ENCODE measurements at places on chromosomes 5 and 9.

- no peak for DNase-seq
Observed at GRCh38 chr5:40628407-40628806, 51.3 kb upstream of the PTGER4 start.

GRCh38 chr9:99255651-99256050 lies 33.6 kb downstream of the SEC61B start:
- DNase-seq, result no peak

DNA sequence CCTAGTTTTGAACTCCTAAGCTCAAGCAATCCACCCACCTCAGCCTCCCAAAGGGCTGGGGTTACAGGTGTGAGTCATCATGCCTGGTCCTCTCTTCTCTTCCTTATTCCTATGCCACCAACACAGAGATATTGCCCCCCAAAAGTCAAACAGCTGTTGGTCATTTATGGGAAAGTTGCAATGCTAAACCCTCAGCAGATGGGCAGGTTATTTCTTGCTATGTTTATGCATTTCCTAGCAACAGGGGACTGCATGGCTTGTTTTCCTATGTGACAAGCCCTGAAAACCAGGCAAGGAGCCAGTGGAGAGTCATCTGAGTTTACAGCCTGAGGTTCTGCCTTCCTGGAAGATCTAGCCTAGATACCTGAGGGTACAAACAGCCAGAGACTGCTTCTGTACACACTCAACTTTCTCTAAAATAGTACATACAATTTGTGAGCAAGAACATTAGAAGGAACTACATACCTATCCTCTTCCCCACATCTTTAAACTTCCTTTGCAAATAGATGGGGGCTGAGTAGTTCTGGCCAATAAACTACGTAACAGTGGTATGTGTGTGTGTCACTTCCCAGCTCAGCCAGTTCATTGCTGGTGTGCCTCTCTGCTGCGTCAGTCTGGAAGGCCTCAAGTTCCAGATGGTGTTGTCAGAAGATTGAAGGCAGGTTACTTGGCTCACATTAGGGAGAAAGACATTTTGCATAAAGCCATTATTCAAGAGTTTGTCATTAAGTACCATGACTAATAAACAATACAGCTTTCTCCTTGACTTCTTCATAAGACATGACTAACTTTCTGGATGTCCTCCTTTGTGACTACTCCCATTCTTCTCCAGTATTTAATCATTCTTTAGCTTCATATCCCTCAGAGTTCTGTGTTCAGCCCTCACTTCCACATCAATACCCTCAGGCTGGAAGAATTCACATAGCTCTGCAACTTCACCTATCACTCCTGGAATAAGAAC lies 65.3 kb downstream of the CSNK1A1 start:
- no peak for DNase-seq

DNA sequence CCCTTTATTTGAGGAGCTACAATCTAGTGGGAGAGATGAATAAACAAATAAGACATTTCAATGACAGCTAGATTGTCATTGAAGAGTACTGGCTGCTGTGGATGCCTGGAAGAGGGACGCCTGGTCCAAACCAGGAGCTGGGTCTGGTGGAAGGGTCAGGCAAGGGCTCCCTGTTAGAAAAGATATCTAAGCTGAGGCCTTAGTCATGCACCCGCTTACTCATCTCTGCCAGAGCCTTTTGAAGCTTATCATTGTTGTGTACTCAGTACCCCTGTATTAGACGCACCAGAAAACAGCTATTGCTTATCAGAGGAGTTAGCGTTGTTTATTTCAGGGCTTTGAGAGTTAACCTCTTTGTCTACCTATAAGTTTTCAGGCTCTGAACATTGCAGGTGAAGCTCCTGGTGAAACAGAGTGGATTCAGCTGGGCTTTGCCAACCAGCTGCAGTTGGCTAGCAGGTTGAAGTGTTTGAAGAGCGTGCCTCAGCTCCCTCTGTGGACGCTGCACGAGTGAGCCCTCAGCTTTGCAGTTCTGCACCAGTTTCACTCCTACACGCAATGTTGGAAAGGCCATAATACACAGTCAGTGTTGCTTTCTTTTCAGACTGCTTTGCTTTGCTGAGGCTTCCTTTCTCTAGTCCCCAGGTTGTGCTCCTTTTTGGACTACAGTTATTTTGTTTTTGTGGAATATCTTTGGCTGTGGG lies 5.6 kb upstream of the GPR151 start:
- DNase-seq, result no peak

GRCh38 chr5:147966326-147966725 lies 60.0 kb upstream of the C5orf46 start:
- DNase-seq, result no peak

GRCh38 chr5:124921694-124922093 lies 175.3 kb upstream of the ZNF608 start:
- DNase-seq, result no peak

DNA sequence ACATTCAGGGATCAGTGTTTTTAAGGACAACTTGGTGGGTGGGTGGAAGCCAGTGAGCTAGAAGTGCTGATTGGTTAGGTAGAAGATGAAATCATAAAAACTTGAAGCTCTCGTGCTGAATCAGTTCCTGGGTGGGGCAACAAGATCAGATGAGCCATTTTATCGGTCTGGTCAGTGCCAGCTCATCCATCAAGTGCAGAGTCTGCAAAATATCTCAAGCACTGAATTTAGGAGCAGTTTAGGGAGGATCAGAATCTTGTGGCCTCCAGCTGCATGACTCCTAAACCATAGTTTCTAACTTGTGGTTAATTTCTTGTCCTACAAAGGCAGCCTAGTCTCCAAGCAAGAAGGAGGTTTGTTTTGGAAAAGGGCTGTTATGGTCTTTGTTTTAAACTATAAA lies 166.4 kb downstream of the FAM170A start:
- DNase-seq, result no peak

GRCh38 chr5:145697251-145697990 lies 137.7 kb downstream of the PRELID2 start:
- DNase-seq, result no peak

- no peak for DNase-seq
Observed at GRCh38 chr5:158549311-158549710, 550.4 kb downstream of the EBF1 start.

GRCh38 chr5:113133211-113133975 lies 156.8 kb downstream of the DCP2 start:
- no peak for DNase-seq

DNA sequence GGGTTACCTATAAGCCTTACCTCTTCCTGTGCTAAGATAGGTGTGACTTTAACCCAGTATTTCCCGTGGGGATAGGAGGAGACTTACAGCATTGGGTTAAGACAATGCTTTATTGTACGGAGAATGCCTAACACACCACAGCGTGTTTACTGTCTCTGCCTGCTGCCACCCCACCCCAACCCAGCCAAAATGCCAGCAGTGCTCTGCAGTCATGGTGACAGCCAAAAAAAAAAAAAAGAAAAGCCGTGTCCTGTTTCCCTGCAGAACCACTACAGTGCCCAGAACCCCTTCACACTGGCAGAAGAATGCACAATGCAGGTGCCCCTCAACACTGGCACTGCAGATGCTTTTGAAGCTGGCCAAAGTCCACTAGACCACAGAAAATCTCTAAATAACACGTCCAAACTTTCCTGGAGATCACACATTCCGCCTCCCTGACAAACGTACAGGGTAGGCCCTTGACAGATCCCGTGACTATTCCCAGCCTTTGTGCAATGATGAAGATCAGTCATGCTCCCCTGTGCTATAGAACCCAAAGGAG lies 102.2 kb downstream of the SERINC5 start:
- DNase-seq, result no peak

GRCh38 chr5:39517800-39518199 lies 93.0 kb upstream of the DAB2 start:
- no peak for DNase-seq

DNA sequence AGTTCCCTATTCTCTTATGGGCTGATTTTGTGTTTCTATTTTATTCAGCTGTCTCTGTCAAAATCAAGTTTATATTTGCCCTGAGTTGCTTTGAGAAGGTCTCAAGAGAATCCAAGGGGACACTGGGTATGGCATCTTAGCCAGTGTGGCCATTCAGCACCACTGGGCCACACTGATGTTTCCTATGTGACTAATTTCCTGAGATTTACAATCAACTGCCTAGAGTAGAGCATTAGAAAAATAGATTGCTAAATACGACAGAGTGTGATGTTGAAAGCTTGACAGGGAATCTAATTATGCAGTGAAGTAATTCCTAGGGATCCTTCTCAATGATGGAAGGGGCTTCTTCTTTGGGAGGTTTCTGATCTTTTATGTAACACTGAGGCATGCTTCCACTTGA lies 141.7 kb downstream of the SV2C start:
- DNase-seq, result no peak

- DNase-seq, result no peak
Observed at GRCh38 chr9:137318602-137319001, 16.5 kb upstream of the NRARP start.

- no peak for DNase-seq
Observed at GRCh38 chr5:96548905-96549304, 113.3 kb upstream of the CAST start.

- no peak for DNase-seq
Observed at GRCh38 chr5:37786862-37787519, 52.9 kb downstream of the GDNF start.

DNA sequence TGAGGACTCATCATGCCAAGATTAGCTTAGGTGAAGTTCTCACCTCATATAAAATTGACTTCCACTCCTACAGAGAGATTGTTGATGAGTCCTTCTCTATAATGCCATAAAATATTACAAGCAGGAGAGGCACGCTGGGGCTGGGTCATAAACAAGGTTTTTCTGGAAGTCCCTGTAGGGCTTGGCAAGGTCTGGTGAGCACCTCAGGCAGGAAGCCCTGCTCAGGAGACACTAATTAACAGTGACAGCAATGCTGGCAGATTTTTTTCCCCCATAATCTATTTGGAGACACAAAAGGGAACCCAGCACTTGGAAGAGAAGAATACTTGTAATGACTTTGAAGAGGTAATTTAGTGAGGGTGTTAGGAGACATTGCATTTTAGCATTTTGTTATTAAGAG lies 118.7 kb downstream of the DIRAS2 start:
- no peak for DNase-seq

DNA sequence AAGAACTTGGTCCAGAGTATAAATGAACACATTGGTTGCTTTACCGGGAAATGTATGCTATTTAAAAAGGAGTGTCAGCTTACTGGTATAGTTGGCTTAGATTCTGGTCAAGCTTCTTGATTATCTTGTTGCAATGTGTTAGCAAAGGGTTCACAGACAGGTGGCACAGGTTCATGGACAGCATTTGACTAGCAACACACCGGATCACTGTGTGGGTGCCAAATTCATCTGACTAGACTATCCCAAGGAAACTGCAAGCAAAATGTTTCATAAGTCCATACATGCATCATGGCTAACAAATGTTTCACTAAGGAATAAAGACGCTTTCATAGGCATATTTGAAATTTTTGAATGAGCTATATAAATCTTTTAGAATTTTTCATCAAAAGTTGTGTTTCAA lies 274.1 kb downstream of the PLK2 start:
- no peak for DNase-seq

- DNase-seq, result no peak
Observed at GRCh38 chr9:20570756-20571155, 51.5 kb downstream of the MLLT3 start.

GRCh38 chr9:70830618-70831017 lies 290.8 kb downstream of the TRPM3 start:
- no peak for DNase-seq

DNA sequence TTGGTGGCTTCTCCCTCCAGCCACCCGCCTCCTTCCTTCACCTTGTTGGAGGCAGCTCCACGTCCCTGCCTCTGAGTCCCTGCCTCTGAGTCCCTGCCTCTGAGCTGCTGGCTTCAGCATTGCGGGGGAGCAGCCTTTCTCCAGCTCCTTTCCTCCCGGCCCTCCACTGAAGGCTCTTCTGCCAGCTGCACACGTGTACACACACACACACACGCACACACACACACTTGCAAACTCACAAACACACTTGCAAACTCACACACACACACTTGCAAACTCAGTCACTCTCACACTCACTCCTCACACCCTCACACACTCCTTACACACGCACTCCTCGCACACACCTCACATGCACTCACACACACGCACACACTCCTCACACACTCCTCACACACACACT lies 45.1 kb downstream of the C9orf50 start:
- no peak for DNase-seq

DNA sequence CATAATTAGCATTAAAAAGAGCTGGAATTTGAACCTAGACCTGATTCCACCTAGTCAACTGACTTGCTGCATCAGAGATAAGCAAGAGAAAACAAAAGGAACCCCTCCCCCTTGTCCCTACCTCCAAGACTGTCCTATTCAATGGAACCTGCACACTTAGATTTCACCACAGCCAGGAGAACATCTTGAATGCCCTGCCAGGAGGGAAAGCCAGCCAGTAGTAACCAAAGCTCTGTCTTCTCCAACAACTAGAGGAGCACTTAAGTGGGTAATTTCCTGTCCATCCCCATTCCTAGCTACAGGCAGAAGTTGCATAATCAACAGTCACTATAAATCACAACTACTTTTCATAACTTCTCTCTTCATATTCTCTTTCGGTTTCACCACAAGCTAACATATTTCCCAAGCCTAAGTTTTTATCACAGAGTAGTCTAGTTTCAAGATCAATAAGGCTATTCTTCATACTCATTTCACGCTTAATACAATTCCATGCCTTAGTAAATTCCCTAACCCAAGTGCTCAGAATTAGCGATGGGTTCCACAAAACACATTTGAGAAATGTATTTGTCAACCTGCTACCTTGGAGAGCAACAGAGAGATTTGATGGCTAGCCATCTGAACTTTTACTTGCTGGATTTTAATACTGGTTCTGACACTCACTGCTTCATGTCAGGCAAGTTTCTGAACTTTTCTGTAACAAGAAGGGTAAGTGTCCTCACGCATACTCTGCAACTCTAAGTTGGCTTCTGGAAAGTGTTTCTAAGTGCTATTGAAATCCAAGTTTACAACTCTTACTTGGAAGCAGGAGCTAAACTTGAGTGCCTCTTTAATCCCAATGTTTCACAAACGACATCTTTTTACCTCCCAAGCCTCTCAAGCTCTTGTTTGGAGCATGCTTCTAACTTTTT lies 2.0 kb downstream of the DENND1A start:
- DNase-seq, result no peak

GRCh38 chr5:171427318-171428167 lies 8.1 kb downstream of the FGF18 start:
- DNase-seq, result no peak

DNA sequence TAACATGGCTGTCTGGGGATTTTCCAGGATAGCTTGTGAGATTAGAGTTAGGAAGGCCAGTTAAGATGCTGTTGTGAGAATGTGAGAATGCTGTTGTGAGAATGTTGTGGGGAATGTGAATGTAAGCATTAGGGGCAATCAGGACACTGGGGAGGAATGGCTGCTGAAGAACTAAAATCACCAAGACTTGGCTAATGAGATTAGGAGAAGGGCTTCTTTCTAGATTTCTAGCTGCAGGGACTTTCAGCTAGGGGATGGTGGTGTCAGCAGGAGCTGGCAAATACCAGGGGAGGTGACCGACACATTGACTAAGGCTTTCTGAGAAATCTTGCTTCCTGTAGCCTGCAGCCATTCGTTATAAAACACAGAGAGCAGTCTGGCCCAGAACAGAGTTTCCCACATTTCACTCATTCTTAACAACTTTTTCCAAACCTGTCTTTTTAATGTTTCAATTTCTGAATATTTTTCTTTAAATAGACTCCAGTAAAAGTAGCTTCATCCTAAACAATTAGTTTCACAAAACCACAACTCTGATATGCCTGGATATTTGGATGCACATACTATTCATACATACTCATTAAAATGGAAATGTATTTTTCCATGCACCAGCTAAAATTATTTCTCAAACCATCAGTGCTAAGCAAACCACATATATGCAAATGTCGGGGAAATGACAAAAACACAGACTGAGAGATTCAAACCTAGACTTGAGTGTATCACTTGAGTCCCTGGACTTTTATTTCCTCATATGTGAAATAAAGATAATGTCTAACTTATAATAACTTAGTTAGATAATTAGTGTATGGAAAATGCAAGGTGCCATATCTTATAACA lies 89.3 kb upstream of the TNC start:
- DNase-seq, result no peak

All from stimulated activated CD8-positive, alpha-beta memory T cell treated with anti-CD3 and anti-CD28 coated beads, Interleukin-7, amount 100 ng/mL, for 24 hours (primary cell).